ENCODE measurements at places on chromosomes 3 and 15.

- DNase-seq = no peak
Measured at GRCh38 chr15:101172501-101173071, 79.3 kb downstream of the CHSY1 start.

DNA sequence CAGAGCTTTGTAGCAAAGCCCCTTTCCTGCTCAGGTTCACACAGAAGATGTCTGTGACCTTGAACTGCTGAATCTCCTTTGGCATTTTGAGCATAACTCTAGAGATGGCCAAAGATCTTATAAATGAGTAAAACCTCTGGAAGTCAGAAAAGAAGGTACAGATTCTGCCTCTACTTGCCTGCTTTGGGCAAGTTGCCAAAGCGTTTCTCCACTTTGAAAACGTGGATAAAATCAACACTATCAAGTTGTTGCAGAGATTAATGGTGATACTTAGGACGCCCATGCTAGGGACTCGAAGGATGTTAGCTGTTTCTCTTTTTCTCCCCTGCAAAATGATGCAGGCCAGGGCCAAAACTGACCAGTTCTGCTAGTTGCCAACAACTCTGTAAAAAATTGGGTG lies 68.0 kb upstream of the CMTM7 start:
- no peak for DNase-seq

GRCh38 chr3:176942305-176942704 lies 255.0 kb downstream of the TBL1XR1 start:
- DNase-seq = no peak

GRCh38 chr15:89203705-89204273 lies 17.6 kb downstream of the RLBP1 start:
- DNase-seq = no peak

- DNase-seq = no peak
Measured at GRCh38 chr3:180932819-180933218, 20.3 kb downstream of the FXR1 start.

- no peak for DNase-seq
Measured at GRCh38 chr3:193964517-193964880, 171.4 kb upstream of the HES1 start.

DNA sequence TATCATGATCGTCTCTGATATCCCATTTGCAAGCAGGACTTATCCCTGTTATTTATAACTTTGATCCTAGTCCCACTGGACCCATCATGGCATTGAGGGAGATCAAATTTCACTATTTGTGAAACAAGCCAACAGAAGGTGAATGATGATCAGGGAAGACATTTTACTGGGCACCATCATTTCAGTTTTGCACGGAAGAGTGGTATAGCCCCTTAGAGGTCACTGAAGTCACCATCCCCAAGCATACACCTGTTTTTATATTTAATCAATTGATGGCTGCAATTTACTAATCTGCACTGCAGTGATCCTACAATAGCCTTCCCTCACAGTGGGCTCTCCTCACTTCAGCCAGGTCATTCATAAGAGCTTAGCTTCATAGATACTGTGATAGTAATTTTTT lies 132.4 kb downstream of the FHIT start:
- no peak for DNase-seq

- DNase-seq = no peak
Measured at GRCh38 chr3:148866261-148866660, 1.2 kb downstream of the CPA3 start.

DNA sequence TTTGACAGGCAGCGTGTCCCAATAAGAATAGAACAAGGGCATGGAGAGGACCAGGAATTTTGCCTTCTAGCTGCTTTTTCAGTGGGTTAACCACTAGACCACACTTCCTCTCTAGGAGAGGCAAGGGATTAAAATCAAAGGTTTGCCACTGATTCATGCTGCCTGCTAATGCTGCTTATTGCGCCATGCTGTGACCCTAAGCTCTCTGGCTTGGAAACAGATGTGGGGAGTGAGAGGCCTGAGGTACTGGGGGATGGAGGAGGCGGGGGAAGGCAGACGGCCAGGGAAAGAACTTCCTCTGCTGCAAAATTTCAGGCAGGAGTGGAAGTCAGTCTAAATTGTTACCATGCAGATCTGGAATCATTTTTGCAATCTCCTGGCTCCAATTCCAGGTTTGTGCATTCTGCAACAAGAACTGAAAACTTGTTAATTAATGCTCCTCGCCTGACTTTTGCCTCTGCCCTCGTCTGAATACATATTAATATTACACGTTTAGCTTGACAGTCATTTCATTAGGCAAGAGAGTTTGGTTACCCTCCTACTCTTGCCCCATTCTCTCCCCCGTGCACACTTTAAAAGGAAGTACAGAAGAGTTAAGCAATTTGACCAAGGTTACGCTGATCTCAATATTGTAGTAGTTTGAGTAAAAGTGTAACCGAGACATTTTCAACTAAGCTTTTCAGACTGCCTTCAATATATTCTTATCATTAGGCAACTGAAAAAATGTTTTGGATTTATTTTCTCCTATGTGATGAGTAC lies 121.7 kb upstream of the SPRED1 start:
- DNase-seq = no peak

- DNase-seq = no peak
Measured at GRCh38 chr3:193796089-193796488, 203.1 kb downstream of the OPA1 start.

DNA sequence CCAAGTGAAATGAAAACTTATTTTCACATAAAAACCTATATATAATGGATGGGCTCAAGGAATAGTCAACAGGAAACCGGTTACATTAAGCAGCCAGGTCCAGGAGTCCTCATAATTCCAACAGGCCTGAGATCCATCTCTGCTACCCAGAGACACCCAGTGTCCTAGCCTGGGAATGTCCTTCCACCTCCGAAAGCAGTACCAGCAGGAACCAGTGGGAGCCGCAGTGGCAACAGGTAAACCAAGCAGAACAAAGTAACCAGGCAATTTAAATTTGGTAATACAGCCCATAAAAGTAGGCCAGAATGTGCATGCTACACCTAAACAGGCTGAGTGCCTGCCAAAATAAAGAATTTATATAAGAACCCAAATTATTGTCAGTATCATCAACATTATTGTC lies 195.6 kb downstream of the ZBBX start:
- DNase-seq = no peak

DNA sequence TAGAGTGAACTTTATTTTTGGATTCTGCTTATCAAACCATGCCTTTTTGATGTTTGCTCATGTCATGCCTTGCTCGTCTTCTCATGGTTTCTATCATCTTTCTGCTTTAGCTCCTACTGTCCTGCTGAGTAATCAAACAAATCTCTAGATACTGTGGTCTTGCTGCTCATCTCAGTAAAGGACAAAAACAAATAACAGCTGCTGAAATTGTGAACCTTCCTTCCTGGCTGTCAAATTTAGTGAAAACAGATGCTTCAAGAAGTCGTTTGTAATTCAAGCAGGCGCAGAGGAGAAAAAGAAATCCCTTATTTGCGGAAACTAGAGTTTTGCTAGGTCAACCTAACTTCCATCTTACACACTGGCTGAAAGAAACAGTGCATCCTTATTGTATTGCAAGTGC lies 616.1 kb upstream of the ALCAM start:
- DNase-seq = no peak

GRCh38 chr15:89070197-89071124 lies 17.8 kb upstream of the ABHD2 start:
- no peak for DNase-seq

DNA sequence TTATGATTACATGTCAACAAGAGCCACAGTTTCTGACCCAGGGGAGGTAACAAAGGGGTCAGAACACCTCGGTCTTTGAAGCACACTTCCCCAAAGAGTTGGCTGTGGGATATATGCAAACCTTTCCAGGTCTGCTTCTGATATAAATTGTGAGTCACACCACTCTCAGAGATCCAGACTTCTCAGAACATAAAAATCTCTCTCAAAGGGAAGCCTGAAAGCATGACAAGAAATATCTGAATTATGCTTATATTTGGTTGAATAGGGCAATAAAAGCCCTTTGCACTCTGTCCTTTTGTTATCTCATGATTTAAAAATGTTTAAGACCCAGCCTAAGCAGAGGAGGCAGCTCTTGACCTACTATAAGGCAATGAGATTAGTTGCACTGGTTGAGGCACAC lies 56.8 kb downstream of the MYH15 start:
- DNase-seq = no peak

GRCh38 chr3:57160076-57160764 lies 4.9 kb downstream of the IL17RD start:
- DNase-seq = no peak

DNA sequence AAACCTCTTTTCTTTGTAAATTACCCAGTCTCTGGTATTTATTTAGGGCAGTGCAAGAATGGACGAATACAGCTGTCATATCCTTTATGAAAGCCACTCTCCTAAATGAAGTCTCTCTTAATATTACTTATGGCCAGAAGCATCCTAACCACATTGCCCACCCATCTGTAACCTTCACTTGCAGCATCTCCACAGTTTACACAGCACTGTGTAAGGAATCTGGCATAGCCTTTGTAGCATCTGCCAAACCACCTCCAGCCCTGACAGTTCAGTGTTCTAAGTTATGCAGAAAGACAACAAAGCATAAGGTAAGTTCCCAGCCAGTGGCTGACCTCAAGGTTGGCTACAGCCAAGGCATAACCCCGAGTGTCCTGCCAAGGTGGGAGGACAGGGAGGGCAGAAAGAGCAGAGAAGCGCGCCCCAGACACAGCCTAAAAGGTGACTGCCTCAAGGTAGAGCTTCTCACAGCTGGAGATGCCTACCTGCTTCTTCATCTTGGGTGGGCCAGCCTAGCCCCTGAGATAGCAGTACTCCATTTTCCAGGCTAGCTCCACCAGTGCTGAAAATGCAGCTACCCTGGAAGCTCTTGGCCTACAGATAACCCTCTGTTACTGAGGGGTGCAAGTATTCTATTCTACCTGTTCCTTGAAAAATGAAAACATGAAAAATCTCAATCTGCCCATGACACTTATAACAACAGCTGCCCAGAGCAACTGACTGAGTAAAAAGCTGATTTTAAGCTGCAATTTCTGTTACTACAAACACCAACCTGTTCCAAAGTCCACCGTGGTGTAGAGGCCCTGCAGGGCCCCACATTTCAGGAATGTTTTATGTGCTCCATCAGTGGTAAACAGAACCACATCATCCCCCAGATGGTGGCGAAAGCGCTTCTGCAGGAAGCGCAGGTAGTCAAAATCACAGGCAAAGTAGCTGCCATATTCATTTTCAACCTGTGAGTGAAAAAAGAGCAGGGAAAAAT lies 39.3 kb downstream of the GLB1 start:
- DNase-seq = no peak

DNA sequence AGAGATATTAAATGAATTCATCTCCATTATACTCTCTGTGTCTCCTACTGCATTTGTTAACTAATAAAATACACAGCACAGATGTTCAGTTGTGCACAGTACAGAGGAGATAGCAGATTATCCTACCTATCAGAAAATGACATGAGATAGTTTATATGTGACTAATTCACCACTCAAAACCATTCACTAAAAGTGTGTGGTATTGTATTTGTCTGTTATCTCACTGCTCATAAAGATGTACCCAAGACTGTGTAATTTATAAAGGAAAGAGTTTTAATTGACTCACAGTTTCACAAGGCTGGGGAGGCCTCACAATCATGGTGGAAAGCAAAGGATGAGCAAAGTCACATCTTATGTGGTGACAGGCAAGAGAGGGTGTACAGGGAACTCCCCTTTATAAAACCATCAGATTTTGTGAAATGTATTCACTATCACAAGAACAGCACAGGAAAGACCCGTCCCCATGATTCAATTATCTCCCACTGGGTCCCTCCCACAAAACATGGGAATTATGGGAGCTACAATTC lies 936.3 kb downstream of the ROBO1 start:
- no peak for DNase-seq

GRCh38 chr15:38017721-38018120 lies 83.3 kb downstream of the TMCO5A start:
- no peak for DNase-seq

GRCh38 chr15:68313501-68314410 lies 36.2 kb downstream of the FEM1B start:
- DNase-seq = no peak

DNA sequence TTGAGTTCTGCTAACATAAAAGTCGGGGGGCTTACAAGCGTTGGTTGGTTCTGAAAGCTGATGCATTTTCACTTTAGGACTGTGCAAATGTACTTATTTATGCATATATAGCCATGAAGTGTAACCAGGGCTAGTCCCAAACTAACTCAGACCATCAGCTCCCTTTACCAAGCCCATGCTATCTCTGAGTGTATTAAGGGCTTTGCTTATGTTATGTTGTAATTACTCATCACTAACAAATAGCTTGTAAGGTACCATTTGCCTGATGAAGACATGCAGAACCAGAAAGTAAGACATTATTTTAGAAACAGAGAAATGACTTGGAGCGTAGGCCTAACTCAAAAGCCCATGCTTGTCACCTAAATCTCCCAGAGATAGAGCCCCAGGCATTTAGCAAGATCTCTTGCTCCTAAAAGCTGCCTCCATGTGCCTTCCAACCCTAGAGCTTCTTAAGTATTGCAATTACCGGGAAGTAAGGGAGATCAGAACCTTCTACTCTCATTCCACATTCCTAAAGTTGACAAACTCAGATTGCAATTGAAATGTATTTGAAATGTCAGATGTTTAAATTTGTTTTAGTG lies 362.9 kb upstream of the RBMS3 start:
- DNase-seq = no peak

GRCh38 chr3:45106874-45107273 lies 39.3 kb downstream of the CDCP1 start:
- DNase-seq = no peak

GRCh38 chr15:38555686-38556334 lies 8.8 kb downstream of the RASGRP1 start:
- DNase-seq = no peak

DNA sequence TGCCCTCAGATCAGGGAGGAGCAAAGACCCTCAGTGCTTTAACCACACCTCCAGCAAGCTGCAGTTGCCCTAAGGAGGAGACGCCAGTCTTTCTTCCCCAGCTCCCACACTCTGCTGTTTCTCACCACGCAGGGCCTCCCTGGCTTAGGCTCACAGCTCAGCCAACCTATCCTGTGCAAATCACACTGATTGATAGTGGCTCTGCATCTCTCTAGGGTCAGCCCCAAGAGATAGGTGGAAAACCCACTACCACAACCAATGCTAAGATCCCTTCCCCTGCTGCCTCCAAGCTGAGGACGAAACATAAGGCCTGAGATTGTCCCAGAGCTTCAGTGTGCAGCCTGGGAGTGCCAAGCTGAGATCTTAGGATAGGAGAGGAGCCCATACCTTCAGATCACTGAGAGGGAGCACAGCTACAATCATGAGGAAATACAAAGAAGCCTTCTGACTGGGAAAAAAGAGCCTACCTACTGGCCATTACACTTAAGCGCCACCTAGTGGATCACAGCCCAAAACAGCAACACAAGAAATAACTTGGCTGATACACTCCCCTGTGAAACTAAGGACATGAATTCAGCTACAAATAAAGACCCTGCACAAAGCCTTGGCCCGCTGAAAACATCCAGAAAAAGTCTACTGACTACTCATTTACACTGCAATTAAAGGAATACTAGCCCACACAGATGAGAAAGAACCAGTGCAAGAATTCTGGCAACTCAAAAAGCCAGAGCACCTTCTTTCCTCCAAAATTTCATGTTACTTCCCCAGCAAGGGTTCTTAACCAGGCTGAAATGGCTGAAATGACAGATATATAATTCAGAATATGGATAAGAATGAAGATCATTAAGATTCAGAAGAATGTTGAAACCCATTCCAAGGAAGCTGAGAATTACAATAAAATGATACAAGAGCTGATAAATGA lies 271.5 kb upstream of the DCBLD2 start:
- peak; percentile 56 for DNase-seq

- no peak for DNase-seq
Measured at GRCh38 chr3:194348354-194348753, 2.8 kb downstream of the CPN2 start.

All from HCT116 (cell line).